Central memory CD8-positive, alpha-beta T cell (primary cell): ENCODE measurements at places on chromosomes 13 and 19.

- no peak for DNase-seq
These were observed 11.6 kb upstream of the RAP2A start for GRCh38 chr13:97422118-97423054.

DNA sequence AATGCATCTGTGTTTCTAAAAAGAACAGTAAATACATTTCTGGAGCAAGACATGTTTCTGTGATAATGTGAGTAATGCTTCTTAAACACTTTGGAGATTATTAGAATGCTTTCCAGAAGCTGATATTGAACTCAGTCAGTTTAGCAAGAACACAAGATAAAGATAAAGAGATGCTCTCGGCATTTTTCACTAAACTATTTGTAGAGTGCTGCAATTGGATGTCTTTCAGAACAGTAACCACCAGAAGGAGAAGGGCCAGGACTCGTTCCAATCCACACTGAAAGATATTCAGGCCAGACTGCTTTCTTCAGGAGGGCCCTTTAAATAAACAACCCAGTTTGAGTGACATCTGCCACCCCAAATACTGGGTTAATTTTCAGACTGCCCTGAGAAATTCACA, 456.0 kb downstream of the TBC1D4 start:
- DNase-seq: no peak

DNA sequence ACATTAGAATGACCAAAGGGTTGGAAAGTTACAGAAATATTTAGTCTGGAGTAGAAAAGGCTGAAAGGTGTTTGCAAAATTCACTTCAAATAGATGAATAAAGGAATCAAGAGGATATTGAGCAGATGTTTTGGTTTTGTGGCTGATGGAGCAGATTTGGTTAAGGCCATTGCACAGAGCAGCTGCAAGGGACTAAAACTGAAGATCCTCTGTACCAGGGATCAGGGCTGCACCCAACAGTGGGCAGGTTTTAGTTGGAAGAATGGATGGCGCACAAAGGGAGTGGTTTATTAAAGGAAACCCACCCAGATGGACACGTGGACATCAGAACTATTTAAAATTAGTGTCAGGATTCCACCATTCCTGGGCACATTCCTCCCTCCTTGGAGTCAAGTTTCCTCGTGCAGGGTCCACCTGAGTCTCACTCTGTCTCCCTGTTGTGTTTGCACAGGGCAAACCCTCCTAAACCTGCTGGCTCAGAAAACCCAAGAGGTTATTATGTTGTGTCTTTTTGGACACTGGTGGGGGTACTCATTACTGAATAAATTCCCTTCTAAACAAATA, 9.2 kb upstream of the UBAC2 start:
- no peak for DNase-seq

GRCh38 chr19:49301165-49301865, 23.7 kb downstream of the SLC6A16 start:
- DNase-seq: peak; percentile 56

GRCh38 chr13:59494151-59494550, 669.6 kb downstream of the DIAPH3 start:
- no peak for DNase-seq

- DNase-seq: no peak
These were observed 273.7 kb downstream of the UQCRFS1 start for GRCh38 chr19:28939236-28939635.

GRCh38 chr19:9009935-9010651, at the start of gene MUC16:
TSS of gene MUC16 (minus strand) at chr19:9010409.
- no peak for DNase-seq

DNA sequence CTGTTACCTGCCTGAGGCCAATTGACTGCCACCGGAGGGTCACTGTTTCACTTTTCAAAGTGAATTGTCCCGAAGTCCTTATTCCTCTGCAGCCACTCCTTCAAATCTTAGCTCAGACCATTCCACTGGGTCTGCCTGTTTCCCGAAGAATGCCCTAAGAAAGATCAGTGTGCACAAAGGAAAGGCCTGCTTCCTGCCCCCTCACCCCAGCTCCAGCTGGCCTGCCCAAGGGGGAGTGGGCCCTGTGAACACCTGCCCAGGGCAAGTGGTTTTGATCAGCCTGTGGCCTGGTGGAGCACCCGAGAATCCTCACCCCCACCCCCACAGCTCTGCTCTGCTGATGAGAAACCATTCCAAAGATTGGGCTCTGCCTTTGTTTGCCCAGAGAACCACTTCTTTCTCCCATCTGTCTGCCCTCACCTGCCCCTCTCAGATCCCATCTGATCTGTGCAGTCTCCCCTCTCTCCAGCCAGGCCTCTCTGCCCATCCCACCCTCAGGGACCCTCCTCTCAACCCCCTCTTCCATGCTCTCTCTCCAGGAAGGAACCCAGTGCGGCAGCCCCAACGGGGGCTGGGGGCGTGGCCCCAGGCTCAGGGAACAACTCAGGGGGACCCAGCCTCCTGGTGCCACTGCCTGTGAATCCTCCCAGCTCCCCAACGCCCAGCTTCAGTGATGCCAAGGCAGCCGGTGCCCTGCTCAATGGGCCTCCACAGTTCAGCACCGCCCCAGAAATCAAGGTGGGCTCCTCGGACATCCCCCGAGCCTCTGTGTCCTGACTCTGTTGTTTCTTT, 10.3 kb downstream of the LENG1 start:
- no peak for DNase-seq

DNA sequence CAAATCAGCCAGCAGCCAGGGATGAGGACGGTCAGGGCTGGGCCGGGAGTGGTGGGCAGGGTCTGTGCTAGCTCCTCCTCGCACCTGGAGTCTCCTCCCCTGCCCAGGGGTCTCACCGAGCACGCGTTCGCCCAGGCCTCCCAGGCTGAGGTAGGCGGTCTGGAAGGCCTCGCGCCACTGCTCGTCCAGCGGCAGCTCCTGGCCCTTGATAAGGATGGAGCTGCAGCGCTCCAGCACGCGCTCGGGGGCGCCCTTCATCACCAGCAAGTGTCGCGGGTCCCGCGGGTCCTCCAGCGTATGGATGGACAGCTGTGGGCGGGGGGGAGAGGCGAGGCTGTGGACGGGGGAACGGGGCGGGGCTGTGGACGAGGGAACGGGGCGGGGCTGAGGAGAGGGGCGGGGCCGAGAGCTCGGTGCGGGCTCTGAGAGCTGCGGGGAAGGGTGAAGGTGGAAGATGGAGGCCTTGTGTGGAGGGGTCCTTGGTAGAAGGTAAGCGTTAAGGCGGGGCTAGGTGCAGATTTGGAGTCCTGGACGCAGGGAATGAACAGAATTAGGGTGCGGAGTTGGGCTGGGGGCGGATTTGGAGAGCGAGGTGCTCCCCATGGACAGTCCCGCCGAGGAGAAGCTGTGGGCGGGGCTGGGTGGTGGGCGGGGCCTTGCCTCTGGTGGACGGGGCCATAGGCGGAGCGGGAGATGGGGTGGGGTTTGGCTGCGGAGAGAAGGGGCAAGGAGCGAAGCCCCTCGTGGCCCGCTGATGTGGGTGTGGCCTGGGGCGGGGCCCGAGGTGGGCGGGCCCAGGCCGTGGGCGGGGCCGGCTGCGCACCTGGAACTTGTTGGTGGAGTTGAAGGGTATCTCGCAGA, 5.7 kb downstream of the ATP4A start:
- no peak for DNase-seq

DNA sequence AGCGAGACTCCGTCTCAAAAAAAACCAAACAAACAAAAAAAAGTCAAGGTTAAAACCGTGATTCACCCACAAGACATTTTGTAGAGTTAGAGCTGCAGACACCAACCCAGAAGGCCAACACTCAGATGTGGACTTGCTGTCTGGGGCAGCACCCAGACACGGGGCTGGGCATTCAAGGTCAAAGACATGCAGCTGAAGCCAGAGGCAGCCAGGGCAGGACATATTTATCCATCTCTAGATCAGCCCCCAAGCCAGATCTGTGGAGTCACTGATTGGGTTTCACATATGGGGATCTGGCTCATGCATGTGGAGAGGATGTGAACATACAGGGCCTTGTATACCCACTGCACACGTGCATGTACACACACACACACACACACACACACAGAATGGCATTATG, 3.6 kb downstream of the KLK15 start:
- no peak for DNase-seq

DNA sequence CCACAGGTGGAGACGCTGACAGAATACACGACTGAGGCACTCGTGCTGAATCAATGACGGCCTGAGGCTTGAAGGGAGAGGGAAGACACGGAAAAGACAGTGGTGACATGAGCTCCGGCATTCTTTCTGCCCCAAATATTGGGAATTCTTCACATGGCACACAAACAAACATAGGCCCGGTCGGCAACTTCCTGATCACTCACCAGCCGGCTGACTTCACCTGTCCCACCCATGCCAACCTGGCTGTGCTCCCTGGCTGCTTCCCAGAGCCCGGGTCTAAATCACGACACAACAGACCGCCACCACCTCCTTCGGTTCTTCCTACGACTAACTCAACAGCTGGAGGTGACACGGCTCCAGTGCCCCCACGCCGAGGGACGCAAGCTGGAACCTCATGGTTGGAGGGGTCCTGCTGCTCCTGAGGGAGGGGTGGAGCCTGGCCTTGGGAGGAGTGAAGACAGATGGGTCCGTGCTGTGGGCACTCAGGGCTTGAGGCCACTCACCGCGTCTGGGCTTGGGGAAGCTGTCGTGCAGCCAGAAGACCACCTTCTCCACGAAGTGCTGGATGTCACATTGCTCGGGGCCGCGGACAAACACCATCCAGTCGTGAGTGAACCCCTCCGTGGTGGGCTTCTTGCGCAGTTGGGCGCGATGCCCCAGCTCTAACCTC, 9.6 kb downstream of the MLLT1 start:
- no peak for DNase-seq
